ENCODE measurements at places on chromosomes 5 and 9.

DNA sequence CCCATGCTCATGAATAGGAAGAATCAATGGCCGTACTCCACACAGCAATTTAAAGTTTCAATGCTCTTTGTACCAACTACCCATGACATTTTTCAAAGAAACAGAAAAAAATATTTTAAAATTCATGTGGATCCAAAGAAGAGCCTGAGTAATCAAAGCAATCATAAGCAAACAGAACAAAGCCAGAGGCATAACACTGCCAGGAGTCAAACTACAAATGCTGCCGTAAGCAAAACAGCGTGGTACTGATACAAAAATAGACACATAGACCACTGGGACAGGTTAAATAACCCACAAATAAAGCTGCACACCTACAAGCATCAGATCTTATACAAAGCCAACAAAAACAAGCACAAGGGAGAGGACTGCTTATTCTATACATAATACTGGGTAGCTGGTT lies 107.7 kb downstream of the CHSY3 start:
- no peak for DNase-seq

GRCh38 chr9:129779560-129780190 lies 23.3 kb upstream of the TOR1B start:
- no peak for DNase-seq

DNA sequence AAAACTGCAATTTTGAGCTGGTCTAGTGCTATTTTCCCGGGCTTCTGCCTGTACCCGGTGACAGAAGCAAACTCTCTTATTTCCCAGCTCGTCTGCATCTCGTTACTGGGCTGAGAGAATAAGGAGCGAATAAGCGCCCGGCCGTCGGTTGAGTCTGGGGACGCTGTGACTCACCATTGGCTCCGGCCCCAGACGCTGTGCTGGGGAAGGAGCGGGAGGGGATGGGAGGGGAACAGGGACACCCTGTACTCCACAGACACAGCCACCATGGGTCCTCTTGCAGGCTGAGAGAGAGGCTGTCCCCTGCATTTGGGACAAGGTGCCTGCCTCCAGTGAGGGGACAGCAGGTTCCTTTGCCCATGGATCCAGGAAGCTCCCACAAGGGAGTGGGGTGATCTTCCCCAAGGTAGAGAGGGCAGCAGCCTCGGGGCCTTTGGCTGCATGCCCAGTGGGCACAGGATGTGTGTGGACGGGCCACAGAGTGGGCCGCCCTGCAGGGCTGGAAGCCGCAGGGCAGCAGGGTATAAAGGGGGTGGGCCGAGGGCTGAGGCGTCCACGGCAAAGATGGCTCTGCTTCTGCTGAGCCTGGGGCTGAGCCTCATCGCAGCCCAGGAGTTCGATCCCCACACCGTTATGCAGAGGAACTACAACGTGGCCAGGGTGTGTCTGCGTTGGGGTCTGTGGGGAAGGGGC lies at the start of gene LCN9:
TSS of gene LCN9 (plus strand) at position 552 of the 693 bp plus-strand sequence. CDS start at position 565, 13 bp downstream.
- no peak for DNase-seq

DNA sequence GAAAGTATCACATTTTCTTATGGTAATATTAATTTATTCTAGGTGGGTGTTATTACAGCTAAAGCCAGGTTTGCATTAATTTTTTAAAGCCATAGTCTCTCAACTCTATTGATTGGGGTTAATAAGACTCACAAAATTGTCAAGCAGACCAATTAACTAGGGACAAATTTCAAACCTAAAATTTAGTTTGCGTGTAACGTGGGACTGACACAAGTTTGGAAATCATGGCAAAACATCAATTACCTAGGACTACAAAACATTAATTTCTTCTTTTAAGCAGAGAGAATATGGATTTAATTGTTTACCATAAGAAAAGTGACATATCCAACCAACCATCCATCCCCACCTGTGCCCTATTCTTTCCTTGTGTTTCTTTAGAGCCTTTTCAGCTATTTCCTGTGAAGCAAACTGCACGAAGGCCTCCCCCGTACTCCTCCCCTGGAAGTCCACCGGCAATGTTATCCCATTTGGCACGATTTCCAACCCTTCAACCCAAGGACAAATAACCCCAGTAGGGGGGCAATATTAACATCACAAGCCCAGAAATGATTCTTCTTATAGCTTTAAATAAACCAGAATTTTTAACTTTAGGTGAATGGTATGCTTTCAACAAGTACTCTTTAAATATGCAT lies 4.4 kb downstream of the HNRNPH1 start:
- no peak for DNase-seq

- DNase-seq, result no peak
These were observed 127.9 kb downstream of the ADAMTS2 start for GRCh38 chr5:179217356-179217755.

- no peak for DNase-seq
These were observed 605.0 kb upstream of the CLINT1 start for GRCh38 chr5:158463938-158464337.

- no peak for DNase-seq
These were observed 31.3 kb downstream of the CPEB4 start for GRCh38 chr5:173919443-173919842.

- DNase-seq, result no peak
These were observed 389.0 kb downstream of the RASEF start for GRCh38 chr9:82673919-82674318.

DNA sequence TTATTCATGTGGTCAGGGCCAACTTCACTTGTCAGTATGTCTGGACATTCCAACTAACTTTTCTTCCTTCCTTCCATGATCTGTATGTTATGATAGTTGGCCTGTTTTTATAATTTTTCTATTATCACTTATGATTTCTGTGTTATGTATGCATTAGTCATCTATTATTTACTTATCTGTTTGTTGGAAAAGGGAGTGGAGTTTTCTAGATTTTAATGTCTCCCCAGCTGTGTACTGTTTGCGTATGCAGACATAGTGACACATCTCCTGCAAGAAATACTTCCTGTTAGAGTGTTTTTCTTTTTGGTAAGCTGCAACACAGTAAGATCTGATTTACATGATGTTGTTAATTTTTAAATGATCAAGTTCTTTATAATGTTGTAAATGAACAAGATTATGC lies 8.7 kb upstream of the INSYN2B start:
- no peak for DNase-seq

Data from cortex of kidney (tissue), 1 donor.